ENCODE measurements at places on chromosomes 1 and 21.

- DNase-seq, result no peak
These were observed 4.9 kb downstream of the ADAMTSL4 start for GRCh38 chr1:150554086-150554452.

- no peak for DNase-seq
These were observed 164.2 kb downstream of the NRIP1 start for GRCh38 chr21:14900611-14901010.

DNA sequence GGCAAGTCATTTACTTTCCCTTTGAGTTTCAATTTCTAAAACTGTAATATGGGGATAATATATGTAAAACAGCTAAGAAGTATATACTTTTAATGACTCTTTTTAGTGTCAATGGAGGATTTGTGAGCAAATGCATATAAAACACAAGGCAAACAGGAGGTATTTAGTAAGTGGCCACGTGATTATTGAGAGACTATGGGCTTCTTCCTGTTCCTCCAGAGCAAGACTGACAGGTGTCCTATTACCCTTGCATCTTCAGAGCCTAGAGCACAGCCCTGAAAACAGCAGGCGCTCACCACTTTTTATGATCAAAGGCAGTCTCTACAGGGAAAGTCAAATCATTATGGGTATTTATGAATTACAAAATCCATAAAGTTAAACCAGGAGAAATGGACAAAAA is 941 bp upstream of the ROR1 start:
- no peak for DNase-seq

DNA sequence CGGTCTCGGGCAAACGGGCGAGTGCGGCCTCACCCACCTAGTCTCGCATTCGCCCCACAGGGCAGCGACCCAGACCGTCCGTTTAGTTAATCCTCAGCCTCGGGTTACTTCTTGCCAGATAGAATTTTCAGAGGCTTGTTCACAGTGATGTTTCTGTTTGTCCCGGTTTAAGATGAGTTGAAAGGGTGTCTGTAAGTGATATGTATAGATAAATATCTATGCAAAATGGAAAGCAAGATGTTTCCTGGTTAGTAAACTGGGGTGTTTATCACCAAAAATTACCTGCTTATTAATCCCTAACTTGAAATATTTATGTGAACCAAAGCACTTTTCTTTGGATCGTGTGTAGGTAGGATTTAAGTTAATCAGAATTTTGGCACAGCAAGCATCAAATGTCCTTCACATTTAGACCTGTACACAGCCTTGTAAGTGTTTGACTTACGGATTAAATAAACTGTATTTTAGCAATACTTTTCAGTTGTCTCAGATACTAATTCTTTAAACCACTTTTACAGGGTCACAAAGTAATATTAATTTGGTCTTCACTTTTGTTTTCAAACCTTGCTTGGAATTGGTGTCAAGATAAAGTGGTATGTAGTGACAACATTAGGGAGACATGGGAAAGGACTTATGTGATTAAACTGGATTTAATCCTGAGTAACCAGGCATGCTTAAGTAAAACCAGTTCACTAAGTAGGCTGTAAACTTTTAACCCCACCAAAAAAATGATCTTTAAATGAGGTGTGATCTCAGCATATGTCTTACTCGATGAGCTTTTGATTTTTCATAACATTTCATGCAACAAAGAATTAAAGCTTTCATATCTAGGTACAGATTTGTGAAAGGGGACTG is 914 bp downstream of the ZNF326 start:
- no peak for DNase-seq
